KBM-7 (cell line): ENCODE measurements at places on chromosomes 1 and 21.
A peak's percentile ranks its signal among the peaks of the same experiment; 100 is the strongest.

DNA sequence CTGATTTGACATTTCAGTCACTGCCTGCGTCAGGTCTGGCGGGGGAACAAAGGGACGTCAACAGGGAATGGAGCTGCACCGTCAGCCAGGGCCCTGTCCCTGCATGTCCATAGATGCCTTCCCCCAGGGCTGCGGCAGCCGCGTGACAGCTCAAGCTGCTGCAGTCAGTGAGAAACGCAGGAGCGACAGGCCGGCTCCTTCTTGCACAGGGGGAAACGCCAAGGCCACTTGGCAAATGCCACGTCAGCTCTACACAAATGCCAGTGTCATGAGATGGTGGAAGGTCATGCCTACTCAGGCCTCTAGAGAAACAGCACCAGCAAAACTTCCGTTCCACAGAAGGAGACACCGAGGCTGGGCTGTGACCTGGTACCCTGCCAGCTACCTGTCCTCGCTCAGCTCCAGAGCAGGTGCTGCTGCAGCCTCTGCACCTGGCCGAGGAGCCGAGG is 37.7 kb downstream of the SYF2 start:
- no peak for DNase-seq

DNA sequence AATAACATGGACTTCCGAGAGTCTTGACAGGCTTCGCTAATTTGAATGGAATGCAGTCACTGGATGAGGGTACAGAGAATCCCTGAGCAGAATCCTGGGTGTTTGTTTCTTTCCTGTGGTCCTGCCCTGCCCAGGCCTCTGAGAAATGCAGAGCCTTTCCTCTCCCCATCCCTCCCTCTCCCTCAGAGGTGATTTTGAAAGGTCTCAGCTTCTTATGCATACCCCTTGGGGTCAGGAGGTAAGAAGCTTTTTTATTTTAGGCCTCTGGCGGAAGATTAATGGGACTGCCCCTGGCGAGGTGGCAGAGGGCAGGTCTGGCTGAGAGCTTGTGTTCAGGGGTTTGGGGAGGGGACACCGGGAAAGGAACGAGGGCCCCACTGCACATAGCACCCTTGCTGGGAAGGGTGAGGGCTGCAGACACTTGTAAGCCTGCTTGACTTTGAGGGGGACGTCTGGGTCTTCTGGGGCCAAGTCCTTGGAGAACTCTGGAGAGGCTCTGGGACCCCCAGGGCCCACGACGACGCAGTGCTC is 116.5 kb upstream of the SLC45A1 start:
- DNase-seq: no peak

GRCh38 chr1:117295001-117295400 is 72.2 kb upstream of the MAN1A2 start:
- no peak for DNase-seq

DNA sequence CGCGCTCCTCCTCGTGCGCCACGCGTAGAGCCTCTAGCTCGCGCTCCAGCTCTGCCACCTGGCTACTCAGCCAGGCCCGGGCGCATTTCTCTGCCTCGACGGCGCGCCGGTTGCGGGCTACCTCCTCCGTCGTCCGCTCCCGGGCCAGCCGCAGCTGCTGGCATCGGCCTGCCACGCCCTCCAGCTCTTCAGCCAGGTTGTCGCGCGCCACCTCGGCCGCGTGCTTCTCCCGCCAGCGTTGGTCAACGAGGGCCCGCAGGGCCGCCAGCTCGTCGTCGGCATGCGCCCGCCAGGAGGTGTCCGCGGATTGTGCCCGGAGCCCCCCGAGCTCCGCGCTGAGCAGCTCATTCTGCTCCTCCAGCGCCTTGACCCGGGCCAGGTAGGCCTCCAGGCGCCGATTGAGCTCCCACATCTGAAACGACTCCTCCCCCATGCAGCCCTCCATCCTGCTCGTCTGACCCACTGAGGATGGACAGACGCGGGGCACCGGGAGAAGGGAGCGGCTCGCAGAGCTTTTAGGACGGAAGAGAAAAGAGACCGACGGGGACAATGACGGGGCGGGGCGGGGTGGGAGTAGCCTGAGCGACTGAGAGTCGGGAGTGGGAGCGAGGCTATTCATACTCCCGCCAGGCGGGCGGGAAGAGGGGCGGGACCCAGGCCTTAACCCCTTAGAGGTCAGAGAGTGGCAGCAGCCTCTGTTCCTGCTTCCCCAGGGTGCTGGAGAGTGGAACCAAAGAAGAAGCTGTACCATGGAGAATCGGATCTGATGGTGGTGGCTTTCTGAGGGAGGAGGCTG is at the start of gene NES:
Gene NES, minus strand, starts transcription at position 588 of the 796 bp plus-strand sequence. Its CDS starts 143 bp downstream, at position 445.
- peak; percentile 41 for DNase-seq

DNA sequence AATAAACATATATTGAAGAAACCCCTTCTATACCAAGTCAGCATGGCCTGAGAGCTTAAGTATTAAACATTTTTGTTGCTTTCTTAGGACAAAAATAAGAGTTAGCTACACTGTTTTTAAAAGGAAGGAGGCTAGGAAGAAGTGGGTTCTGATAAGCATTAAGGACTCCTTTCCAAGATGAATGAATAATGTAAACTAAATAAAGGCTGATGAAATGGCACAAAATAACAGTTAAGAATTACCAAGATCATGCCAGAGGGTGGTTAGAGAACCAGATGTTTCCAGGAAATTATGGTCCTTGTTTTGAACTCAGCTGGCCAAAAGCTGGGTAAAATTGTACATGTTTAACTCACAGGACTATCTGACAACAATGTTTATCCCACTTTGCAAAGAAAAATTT is 114.1 kb upstream of the ETS2 start:
- DNase-seq: no peak

GRCh38 chr1:7767176-7767575 is 3.9 kb upstream of the VAMP3 start:
- DNase-seq: no peak

DNA sequence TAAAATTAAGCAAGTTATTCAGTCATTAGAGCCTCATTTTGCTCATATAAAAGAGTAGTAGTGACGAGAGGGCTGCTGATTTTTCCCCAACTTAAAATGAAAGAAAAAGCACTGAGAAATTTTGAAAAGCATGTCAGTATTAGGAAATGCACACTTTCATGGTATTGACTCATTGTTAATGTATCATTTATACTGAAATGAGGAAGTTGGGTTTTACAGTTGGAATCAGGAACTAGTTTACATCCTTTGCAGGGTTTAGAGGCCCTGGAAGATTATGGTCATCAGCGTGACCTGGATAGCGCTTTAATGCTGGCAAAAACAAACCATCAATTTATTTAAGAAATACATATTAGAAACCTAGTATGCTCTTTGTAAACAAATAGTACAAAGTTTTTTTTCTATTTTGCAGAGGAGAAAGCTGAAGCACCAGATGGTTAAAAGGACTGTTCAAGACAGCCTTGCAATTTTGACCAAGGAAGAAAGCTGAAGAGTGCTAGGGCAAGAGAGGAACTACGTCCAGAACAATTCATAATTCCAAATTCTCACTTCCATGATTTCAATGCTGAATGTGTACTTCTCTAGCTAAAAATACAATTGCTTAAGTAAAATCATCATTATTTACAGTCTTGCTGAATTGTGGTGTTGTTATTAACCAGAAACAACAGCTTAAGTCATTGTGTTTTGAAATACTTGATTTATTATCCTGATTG is 94.8 kb upstream of the SGIP1 start:
- DNase-seq: peak; percentile 83
